Epithelial cell of esophagus (primary cell): ENCODE measurements at places on chromosomes 11 and 22.

DNA sequence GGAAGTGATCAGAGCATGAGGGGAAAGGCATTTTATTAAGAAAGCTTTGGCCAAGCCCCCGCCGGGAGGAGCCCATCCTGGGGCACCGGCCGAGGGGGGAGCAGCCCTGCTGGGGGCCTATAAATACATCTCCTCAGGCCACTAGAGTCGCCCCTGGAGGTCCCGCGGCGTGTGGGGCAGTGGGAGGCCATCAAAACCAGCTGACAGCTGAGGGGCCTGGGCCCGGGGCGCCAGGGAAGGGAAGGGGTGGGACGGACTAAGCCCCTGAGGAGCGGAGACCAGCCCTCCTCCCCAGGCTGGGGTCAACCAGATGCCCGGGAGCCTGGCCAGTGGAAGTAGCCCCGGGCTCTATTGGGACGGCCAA lies 13.1 kb downstream of the SCARF2 start:
- no peak for DNase-seq

- DNase-seq, result no peak
These were observed 12.3 kb downstream of the BACE1 start for GRCh38 chr11:117303646-117304315.

- no peak for DNase-seq
These were observed 29.7 kb upstream of the TRIM29 start for GRCh38 chr11:120167659-120168058.

DNA sequence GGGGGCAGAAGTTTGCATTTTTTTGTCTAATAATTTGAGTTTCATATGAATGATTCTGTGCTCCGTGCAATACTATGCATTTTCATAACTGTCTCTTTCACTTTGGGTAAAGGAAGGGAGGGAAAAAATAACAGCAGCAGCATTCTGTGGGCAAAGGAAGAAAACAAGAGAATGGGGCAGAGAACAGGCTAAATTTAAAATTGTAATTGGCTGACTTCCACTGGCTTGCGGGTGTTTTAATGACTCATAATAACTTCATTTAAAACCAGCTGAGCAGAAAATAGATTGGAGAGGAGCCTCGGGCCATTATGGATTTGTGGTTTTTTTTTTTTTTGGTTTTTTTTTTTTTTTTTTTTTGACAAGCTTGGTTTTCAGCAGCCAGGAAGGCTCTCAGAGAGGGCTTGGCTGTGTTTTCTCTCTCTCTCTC lies 107.4 kb downstream of the ZBTB16 start:
- peak; percentile 85 for DNase-seq

DNA sequence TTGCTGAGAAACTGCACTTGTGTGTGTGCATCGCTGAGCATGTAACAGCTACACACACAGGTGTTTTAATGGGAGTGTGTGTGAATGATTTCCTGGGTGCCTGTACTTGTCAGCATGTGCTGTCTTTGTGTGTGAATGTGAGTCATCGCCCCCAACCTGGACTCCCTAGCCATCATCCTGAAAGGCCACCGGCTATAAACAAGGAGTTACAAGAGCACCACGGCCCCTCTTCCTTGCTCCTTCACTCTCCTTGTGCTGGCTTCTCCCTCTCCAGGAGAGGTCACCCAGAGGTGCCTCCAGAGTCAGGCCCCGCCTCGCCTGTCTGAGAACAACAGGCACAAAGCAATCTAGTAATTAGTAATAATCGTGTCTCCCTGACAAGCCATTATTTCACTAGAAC lies 419.2 kb downstream of the BUD13 start:
- DNase-seq, result peak; percentile 1

- DNase-seq, result no peak
These were observed 22.4 kb downstream of the ALKBH3 start for GRCh38 chr11:43903078-43903477.

- DNase-seq, result no peak
These were observed 975 bp upstream of the MDK start for GRCh38 chr11:46380340-46381047.

- no peak for DNase-seq
These were observed 17.2 kb upstream of the OR5B21 start for GRCh38 chr11:58525037-58525614.

DNA sequence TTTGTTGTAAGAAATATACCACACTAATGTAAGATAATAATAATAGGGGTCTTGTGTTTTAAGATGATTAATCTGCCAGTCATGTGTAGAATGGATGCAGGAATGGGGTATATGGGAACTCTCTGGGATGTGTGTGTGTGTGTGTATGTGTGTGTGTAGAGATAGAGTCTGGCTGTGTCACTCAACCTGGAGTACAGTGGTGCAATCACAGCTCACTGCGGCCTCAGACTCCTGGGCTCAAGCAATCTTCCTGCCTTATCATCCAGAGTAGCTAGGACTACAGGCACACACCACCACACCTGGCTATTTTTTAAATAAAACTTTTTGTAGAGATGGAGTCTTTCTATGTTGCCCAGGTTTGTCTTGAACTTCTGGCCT lies 11.5 kb upstream of the PANX1 start:
- no peak for DNase-seq

GRCh38 chr11:128648711-128649110 lies 45.2 kb upstream of the FLI1 start:
- no peak for DNase-seq
